ENCODE measurements at places on chromosomes 7 and 10.
A peak's percentile ranks its signal among the peaks of the same experiment; 100 is the strongest.

DNA sequence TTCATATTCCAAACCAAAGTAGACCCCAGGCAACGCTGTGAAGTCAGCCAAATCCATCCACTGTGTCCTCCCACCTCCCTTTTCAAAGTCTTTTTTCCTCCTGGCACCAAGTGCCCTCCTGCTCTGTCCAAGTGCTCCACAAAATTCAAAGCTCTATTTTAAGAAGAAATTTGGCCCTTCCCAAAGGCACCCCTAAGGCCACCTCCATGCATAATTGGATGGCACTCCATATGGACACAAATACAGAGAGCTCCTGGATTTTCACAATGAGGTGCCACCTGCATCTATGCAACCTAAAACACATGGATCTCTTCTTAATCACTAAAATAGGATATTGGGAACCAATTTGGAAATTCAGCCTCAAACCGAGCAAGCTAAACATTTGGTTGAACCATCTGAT, 121.6 kb downstream of the RELN start:
- no peak for DNase-seq

- DNase-seq: no peak
Observed at GRCh38 chr7:43204081-43204480, 91.6 kb downstream of the HECW1 start.

DNA sequence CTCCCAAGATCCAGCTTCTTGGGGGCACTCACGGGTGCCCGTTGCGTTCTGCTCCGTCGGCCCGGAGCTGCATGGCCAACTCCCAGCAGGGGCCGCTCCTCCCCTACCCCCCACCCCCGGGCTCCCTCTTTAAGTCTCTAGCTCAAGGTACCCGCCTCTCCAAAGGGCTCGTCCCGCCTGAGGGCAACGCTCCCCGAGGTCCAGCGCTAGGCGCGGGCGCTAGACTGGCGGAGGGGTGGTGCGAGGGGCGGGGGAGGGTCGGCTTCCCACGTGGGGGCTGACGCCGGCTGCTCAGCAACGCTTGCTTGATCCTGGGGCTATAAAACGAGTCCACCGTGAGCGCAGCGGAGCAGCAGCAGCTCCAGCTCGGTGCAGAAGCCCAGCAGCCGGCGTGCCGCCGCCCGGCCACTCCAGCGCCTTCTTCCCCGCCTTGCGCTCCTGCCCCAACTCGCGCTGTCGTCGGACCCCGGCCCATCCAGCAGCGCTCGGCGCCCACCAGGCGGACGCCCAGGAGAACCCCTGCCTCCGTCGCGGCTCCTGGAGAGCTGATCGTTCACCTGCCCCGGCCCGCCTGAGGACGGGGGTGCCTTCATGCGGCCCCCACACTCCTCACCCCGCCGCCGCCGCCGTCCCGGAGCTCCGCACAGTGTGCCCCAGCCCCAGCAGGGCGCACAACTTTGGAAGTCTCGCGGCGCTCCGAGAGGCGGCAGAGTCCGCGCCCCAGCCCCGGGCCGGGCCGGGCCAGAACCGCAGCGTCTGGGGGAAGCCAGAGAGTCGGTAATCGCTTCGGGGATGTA, at the start of gene ADRA2A:
Gene ADRA2A (plus strand): TSS at position 348 of the 797 bp plus-strand sequence. CDS start 968 bp downstream, outside the sequence.
- DNase-seq: peak; percentile 36

- DNase-seq: no peak
Observed at GRCh38 chr7:1889556-1890181, 219.6 kb downstream of the ELFN1 start.

- DNase-seq: no peak
Observed at GRCh38 chr7:100571829-100572116, 1.9 kb downstream of the SAP25 start.

- DNase-seq: no peak
Observed at GRCh38 chr10:22629852-22630233, 84.5 kb downstream of the PIP4K2A start.

DNA sequence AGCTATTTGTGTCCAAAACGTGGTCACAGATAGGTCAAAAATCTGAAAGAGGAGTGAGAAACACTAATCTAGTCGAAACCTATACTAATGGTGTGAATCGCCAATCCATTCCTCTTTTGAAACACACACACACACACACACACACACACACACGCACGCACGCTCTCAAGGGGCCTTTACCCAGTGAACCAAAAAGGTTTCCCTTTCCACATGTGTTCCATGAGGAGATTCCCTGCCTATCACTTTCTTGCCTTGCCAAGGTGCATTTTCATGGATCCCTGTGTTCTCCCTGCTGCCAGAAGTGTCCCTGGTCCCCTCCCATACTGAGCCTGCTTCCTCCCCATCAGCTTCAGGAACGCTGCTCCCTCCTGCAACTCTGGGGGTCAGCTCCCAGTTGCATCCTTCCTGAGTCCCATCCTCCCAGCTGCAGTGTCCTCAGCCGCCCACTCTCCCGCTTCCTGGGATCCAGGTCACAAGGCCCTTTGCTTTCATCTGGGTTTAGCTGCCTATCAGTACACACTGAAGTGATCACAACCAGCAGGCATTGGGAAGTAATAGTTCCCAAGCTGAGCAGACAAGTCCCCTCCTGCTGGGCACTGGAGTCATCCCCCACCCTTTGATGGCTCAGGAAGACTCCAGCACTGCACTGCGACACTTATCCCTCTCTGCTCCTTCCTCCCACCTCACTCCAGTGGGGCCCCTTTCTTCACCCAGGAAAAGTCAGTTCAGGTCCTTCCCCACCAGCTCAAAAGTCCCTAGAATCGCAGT, 49.2 kb upstream of the KCNMA1 start:
- DNase-seq: no peak

DNA sequence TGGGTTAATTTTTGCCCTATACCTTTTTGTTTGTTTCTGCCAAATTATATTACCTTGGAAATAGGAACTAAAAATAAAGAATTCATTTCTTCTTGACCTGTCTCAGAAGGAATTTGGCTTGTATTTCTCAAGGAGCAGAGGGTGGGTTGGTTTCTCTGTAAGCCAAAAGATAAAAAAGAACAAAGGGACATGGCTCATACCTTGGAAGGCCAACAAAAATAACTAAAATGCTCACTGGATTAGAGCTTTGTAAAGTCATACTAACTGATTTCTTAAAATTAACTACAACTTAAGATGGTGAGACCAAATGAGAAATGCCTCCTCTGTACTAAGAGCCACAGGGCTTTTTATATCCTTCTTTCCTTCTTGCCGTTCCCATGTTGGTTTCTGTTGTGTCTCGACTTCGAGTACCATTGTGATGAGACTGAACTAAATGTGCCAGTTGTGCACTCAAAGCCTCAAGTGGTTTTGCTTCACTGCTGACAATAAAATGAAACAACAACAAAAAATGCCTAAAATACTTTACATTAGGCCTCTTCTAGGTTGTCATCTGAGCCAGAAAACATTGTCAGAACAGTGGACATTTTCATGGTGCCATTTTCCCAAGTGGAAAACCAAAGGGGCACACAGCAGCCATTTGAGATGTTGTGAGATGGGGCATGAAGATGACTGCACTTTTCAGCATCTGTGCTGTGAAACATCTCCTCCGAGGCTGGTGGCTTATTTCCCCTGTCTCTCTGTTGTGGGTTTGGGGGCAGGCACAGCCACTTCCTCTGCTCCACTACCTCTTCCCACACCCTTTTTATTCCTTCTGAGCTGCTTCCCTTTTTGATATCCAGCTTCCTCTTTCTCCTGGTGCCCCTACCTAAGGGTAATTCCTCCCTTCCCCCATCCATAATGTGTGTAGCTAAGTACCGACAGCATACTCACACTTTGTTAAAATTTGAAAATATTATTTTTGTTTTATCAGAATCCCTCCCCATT, 51.8 kb upstream of the AGR3 start:
- peak; percentile 69 for DNase-seq
